ENCODE measurements at places on chromosomes 6 and 20.

- DNase-seq = no peak
Measured at GRCh38 chr6:91697010-91697695, 1110.3 kb upstream of the MAP3K7 start.

GRCh38 chr6:29295181-29295585 lies 6.3 kb upstream of the OR14J1 start:
- DNase-seq = no peak

DNA sequence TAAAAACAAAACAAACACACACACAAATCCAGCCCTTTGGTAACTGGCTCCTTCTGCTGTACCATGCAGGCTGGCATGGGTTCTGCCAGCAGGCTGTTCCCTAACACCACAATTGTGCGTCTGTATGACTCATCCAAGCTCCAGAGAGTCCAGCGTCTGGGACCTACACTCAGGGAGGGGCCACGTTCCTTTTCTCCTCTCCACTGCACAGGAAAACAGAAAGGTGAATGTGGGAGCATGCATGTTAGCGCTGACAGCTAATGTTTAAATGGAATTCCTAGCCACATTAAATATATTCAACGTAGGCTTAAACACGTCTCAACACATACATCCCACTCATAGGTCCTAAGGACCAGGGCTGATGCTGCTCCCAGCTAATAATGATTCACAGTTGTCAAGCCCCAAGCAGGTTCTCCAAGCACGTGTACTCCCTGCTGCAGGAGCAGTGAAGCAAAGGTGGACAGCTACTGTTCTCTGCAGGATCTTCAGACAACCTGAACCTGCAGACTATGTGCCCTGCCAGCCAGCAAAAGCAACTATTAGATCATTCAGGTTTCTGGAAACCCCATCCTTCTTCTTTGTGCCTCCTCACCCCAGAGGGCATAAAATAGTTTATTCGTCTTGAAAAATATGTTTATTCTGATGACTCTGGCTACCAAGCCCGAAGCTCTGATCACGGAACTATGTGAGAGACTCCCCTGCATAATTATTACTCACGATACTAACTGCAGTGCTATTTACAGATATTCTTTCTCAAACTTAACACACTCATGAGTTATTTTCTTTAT lies 20.9 kb downstream of the MAP1LC3A start:
- DNase-seq = no peak

DNA sequence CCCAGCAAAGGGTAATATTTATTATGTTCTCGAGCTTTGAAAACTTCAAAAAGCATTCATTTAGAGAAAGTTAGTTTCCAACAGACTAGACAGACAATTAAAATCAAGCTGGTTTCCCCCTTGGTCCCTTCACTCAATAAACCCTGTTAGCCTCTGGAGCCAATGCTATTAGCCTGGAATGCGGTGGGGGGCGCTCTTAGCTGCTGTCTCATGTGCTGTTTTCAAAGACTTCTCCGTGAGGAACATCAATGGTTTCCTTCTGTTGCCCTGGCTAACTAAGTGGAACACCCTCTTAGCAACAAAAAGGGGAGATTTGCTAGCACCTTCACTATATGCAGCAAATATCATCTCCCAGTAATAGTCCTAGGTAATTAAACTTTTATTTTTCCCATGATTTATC lies 86.4 kb downstream of the LY86 start:
- DNase-seq = no peak

GRCh38 chr6:124479991-124480430 lies 482.2 kb upstream of the RNF217 start:
- no peak for DNase-seq

DNA sequence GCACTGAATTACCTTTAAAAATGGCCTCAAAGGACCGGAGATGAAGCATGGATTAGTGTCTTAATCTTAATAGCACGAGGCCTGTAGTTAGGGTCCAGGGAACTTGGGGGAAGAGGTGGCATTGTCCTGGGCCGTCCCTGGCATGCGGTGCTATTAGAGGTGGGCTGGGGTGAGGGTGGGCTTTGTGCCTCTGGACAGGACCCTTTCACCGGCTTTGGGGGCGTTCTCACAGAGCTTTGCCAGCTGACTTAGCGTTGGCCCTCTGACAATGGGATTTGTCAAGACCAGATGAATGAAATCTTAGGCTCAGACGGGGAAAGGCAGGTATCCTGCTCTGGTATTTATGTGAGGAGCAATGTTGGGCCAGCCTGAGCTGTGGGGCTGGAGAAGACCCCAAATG lies 59.6 kb downstream of the ERMARD start:
- no peak for DNase-seq

DNA sequence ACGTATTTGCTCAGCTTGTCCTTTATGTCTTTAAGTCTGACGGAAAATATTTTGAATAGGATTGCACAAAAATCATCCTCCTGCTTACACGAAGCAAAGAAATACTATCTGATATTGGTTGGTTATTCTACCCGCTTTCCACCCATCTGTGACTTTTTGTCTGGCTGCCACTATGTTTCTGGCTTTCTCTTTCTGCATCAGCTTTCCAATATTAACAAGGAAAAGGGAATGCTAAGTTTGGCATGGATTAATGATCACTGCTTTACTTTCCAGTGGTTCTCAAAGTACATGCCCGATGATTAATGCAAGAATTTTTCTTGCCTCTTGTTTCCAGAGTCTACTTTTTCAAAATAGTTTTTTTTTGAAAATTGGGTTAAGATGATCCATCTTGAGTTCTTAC lies 57.0 kb downstream of the RNF144B start:
- DNase-seq = no peak

All from esophagus squamous epithelium (tissue), 5 donors.